ENCODE measurements at places on chromosomes 4 and X. TPM values are rescaled to one million over a fixed set of nuclear protein-coding genes. Genes with fewer than 3 reads are reported as not detected.

The CFAP47 gene
- total RNA-seq: not detected

The SLC10A6 gene
- total RNA-seq: under 0.01 TPM

The DKK2 gene
- under 0.01 TPM for total RNA-seq

The TMEM31 gene
- 0.32 TPM for total RNA-seq

The SLC34A2 gene
- total RNA-seq: not detected

The MAGEA4 gene
- total RNA-seq: not detected

The TMEM255A gene
- total RNA-seq: not detected

The NBDY gene
- 10.3 TPM for total RNA-seq

The TMEM271 gene
- not detected for total RNA-seq

The MAGEB2 gene
- not detected for total RNA-seq

The LRP2BP gene
- total RNA-seq: 1.3 TPM

The GABRA4 gene
- total RNA-seq: not detected

The CYLC1 gene
- not detected for total RNA-seq

The TADA2B gene
- 12.2 TPM for total RNA-seq

The CYBB gene
- 0.32 TPM for total RNA-seq

The C4orf51 gene
- total RNA-seq: not detected

The SHROOM2 gene
- total RNA-seq: 5.8 TPM

The RAB41 gene
- not detected for total RNA-seq

The TAF7L gene
- 0.32 TPM for total RNA-seq

The PLK4 gene
- total RNA-seq: 11.7 TPM

The MXRA5 gene
- 45.4 TPM for total RNA-seq

The ADH1A gene
- not detected for total RNA-seq

The COL4A5 gene
- 30.0 TPM for total RNA-seq

All from fibroblast of villous mesenchyme (primary cell).